ENCODE measurements at places on chromosomes 3 and 15.

DNA sequence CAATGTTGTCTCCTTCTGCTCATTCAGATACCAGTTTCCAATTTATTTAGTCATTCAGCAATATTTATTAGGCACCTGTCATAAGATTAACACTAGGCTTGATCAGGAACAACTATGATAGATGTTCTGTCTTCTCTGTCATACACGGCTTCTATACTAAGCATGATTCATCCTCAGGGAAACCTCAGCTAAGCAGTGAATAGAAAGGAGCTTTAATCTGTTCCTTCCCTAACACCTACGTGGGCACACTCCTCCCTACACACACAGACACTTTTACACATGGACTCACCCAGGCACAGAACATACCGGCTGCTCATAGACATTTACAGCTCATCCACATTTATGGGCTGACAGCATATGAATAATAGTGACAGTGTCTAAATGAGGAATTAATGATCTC, 136.9 kb downstream of the LEKR1 start:
- DNase-seq = no peak

GRCh38 chr15:40928821-40929659, at the start of gene DLL4:
Gene DLL4 (plus strand): TSS chr15:40929340. CDS start chr15:40929669, 329 bp downstream.
- no peak for DNase-seq

GRCh38 chr3:135760581-135760980, 204.9 kb upstream of the PPP2R3A start:
- no peak for DNase-seq

GRCh38 chr15:91759560-91759959, 93.9 kb upstream of the SLCO3A1 start:
- DNase-seq = no peak

DNA sequence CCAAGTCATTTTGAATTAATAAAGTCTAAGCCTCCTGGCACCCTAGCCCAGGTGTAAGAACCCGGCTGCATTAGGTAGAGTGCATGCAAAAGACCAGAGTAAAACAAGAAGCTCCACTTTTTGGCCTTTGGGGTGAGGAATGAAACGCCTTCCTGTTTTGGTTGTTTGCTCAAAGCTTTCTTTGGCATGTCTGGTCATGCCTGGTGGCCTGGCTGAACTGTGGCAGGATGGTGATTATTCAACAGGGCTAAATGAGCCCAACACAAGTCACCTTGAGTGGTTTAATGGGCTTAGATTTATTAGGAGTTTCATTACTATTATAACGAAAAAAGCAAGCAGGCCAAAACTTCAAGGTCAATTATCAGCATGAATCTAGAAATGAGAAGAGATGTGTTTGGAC, 40.9 kb upstream of the LDHAL6B start:
- no peak for DNase-seq

DNA sequence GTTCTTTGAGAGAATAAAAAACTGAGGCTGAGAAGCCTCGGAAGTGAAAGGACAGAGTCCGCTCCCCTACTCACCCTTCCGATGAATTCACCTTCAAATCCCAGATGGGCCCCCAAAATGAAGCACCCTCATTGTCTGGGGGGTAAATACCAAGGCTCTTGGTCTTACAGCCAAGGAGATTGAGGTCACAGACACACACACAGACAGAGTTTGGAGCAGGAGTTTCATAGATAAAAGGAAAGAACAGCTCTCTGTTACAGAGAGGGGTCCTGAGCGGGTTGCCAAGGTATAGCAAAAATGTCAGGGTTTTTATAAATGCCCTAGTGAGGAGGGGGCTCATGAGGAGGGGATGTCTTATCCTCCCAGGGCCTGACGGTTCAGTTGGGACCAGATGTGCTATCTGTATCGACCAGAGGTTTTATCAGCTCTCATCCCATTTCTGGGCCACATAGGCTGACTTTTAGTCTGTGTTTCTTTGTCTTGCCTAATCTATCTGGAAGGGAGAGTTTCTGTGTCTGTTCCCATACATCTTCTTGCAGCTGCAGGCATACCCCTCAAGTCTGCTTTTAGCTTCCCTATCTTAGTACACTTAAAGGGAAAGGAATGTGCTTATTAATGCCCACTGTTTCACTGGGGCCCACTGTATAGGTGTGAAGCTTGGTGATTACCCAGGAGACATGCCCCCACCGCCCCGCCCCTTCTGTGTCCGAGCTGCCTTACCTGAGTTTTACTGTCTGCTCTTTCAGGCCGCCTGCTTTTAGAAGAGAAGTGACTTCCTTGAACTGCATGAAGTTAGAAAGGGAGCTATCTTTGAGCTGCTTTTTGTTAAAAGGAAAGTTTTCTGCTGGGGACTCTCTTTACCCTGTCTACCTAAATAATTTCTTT, 66.8 kb upstream of the ATP11B start:
- DNase-seq = no peak

- no peak for DNase-seq
These were observed 44.8 kb downstream of the TM4SF18 start for GRCh38 chr3:149288655-149289054.

GRCh38 chr3:184347321-184348056, 10.1 kb downstream of the FAM131A start:
- no peak for DNase-seq

- no peak for DNase-seq
These were observed 5.2 kb downstream of the POLR2H start for GRCh38 chr3:184366619-184367289.

GRCh38 chr3:26799679-26800317, 177.2 kb downstream of the LRRC3B start:
- DNase-seq = no peak

- DNase-seq = no peak
These were observed 115.0 kb upstream of the TPRG1 start for GRCh38 chr3:189056646-189057335.

DNA sequence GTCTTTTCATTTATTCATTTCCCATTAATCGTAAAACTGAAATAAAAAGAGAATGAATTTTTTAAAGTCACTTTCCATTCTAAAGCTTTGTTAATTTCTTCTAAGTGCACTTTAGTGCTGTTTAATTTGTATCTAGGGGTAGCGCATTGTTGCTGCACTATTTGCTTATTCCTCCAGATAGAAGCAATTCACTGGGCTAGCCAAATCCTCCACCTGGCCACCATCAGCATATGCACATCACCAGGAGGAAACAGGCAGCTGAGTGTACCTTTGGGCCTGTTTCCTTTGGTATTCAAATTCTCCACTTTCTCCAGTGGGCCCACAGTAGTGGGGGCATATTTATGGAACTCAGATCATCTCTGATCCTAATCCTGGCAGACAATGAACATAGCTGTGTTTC, 29.8 kb upstream of the CPB1 start:
- no peak for DNase-seq

- DNase-seq = no peak
These were observed 9.7 kb upstream of the PTPN23 start for GRCh38 chr3:47370887-47371697.

GRCh38 chr3:138941259-138941885, 5.6 kb downstream of the FOXL2 start:
- no peak for DNase-seq

- no peak for DNase-seq
These were observed 17.1 kb downstream of the PRR23E start for GRCh38 chr3:127209840-127210653.

- DNase-seq = no peak
These were observed 11.8 kb downstream of the TNK2 start for GRCh38 chr3:195896361-195897080.

- no peak for DNase-seq
These were observed 21.8 kb upstream of the BCHE start for GRCh38 chr3:165859061-165859460.

GRCh38 chr3:175161291-175161690, 302.2 kb downstream of the NAALADL2 start:
- no peak for DNase-seq

DNA sequence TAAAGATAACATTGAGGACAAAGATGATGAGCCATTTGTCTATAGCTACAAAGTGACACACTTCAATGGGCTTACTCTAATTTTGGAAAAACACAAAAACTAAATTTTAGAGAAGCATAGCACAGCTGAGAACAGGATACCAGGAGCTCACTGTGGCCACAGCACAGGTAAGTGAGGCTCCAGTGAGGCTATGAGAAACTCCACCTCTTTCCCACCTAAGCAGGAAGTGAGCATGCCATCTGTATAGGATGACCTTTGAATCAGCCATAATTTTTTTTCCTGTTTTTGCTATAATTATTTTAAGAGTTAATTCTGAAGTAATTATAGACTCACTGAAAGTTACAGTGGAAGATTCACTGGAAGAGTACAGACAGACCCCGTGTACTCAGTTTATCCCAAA, 82.1 kb upstream of the DCLK3 start:
- DNase-seq = no peak

DNA sequence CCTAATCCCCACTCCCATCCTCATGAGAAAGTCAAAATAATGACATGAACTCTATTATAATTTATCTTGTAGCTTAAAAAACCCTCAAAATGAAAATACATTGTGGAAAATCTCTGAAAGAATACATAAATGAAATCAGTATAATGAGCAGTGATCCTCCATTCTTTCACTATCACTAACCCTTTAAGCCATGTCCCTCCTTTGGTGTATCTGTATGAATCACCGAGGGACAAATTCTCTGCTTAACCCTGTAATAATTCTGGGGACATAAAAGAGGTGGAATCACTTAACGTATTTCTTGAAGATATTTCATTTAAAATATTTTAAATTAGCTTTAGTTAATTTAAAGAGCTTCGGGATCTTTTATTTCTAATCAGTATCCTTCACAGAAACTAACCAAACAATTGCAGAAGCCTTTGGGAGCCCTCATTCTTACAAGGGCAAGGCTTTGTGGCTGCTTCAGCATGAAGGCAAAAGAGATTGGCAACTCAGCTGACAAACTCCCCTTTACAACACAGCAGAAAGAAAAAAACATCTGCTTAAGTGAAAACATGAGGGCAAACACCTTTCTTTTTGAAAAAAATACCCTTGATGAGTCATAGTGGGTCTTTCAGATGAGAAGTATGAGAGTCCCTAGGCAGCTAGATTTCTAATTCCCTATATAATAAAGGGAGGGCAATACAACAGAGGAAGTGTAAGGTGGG, 44.0 kb upstream of the ALCAM start:
- DNase-seq = no peak

- DNase-seq = no peak
These were observed 45.1 kb upstream of the LPP start for GRCh38 chr3:188108703-188109412.

DNA sequence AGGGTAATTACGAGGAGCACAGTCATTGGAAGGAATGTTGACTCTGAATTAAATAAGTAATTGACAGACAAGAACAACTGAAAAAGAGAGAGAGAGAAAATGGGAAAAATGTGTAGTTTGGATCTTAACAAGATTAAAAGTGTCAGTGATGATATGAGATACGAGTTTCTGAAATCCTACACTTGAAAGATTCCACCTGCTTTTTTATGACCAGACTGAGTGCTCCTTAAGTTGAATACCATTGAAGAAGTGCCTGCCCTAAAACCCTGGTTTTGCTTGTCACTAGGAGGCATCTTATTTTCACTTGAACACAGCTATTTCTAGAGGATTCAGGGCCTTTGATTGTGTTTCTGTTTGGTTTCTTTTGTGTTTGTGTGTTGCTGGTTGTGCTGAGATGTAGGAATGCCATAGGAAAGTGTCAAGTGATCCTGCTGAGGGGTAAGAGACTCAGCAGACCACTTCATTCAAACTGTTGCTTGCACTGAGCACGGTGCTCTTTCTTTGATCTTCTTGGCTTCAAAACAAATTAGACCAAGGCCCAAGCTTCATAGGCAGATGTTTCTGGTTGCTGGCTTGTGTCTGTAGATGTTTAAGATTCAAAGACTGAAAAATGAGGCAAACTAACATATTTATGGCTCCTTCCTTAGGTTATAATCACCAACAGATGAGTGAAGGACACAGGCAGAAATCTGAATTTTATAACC, 17.2 kb upstream of the ABHD10 start:
- DNase-seq = no peak

- no peak for DNase-seq
These were observed 49.7 kb downstream of the CCK start for GRCh38 chr3:42216302-42216701.

DNA sequence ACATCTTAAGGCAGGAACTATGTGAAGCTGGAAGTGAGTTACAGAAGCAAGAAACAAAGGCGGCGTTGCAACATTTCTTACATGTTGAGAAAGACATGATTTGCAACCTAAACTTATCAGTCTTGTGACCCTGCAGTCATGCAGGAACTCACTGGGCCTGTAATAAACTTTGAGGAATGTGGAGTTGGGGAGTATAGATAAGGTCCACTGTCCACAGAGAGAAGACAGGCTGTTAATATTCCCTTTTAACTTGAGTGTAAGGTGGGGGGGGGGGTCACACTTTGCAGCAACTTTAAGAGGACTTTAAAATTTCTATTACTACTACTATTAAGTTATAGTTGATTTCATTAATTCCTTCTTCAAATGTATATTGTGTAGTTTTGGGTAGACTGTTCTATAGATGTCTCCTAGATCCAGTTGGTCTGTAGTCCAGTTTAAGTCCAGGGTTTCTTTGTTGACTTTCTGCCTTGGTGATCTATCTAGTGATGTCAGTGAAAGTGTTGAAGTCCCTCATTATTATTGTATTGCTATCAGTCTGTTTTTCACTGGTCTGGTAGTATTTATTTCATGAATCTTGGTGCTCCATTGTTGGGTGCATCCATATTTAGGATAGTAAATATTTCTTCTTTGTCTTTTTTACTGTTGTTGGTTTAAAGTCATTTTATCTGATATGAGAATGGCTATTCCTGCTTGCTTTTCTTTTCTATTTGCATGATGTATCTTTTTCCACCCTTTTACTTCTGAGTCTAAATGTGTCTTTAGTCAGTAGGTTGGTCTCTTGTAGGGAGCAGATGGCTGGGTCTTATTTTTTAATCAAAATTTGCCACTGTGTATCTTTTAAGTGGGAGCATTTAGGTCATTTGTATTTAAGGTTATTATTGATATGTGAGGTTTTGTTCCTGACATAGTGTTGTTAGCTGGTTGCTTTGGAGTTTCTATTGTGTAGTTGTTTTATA, 15.6 kb upstream of the FAM98B start:
- DNase-seq = no peak

- DNase-seq = no peak
These were observed 75.5 kb upstream of the KLF13 start for GRCh38 chr15:31251165-31251564.

- DNase-seq = no peak
These were observed 213.7 kb downstream of the FOXP1 start for GRCh38 chr3:71369701-71370391.

GRCh38 chr3:116056280-116056679, 389.0 kb downstream of the LSAMP start:
- DNase-seq = no peak

- no peak for DNase-seq
These were observed 28.8 kb upstream of the GLCE start for GRCh38 chr15:69131362-69132220.

DNA sequence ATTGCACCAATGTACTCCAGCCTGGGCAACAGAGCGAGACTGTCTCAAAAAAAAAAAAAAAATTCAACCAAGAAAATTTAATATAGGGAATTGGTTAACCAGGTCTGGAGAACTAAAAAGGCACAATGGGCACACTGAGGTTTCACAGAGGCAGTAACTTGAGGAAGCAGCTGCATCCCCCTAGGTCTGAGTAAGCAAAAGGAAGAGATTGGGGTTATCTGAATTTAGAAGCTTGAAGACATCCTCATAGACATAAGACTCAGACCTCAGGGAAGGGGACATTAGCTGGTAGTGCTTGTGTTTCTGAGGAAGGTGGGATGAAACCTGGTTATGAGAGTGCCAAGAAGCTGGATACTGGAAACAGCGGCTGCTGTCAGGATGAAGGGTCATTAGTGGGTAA, 50.1 kb upstream of the LEKR1 start:
- no peak for DNase-seq
